ENCODE measurements at places on chromosomes 6 and 20.
A peak's percentile ranks its signal among the peaks of the same experiment; 100 is the strongest.

DNA sequence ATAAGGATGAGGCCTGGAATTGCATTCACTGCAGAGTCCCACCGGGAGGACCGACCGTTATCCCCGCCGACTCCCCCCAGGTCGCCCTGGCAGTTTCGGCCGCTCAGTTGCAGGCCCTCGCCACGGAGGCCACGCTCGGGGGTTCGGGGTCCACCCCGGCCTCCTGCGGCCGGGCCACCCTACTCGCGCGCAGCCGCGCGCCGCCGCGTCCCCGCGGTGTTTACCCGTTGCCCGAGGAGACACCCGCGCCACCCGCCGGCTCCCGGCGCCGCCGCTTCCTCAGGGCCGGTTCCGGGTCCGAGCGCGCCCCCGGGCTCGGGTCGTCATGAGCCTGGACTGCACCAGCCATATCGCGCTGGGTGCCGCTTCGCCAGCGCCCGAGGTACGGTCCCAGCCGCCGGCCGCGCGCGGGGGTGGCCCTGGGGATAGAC lies at the start of gene CCDC170:
TSS of gene CCDC170 (plus strand) at position 214 of the 431 bp plus-strand sequence. CDS start at position 326, 112 bp downstream.
- DNase-seq: peak; percentile 37

- no peak for DNase-seq
Observed at GRCh38 chr20:42567409-42567808, 622.3 kb downstream of the PTPRT start.

DNA sequence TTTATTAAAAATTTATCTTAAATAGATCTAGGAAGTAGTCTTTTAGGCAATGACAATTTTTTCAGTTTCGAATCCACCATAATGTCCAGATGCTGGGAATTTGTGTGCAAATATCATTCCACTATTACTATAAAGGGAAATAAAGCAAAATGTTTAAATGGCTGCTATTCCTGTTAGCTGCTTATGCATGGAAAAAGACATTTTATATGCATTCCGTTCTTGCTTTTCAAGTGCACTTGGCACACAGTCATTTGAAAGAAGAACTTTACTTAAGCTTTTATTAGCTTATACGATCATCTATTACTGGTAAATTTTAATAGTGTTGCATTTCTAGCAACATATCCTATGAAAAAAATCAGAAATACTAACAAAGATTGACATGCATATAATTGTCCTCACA lies 42.0 kb downstream of the PRL start:
- DNase-seq: no peak

GRCh38 chr20:45575931-45576330 lies 3.2 kb downstream of the WFDC8 start:
- no peak for DNase-seq

GRCh38 chr6:19731282-19731681 lies 105.9 kb upstream of the ID4 start:
- no peak for DNase-seq

GRCh38 chr20:62745279-62745951 lies 36.8 kb downstream of the NTSR1 start:
- no peak for DNase-seq

DNA sequence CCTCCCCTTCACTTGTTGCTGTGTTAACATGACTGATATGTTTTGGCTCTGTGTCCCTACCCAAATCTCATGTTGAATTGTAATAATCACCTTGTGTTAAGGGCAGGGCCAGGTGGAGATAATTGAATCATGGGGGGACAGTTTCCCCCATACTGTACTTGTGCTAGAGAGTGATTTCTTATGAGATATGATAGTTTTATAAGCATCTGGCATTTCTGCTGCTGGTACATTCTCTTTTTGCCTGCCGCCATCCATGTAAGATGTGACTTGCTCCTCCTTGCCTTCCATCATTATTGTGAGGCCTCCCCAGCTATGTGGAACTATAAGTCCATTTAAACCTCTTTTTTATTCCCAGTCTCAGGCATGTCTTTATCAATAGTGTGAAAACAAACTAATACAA lies 185.0 kb downstream of the TBX18 start:
- no peak for DNase-seq

DNA sequence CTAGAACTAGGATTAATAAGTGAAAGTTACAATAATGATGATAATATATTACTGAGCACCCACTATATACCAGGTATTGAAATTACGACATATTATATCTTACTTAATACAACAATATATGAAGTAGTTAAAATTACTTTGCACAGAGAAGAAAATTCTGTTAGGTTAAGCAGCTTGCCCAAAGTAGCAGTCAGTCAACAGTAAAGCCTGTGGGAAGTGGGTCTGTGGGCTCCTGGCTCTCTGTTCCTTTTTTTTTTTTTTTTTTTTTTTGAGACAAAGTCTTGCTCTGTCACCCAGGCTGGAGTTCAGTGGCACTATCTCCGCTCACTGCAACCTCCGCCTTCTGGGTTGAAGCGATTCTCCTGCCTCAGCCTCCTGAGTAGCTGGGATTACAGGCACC lies 4.8 kb upstream of the GTF2H4 start:
- DNase-seq: no peak

DNA sequence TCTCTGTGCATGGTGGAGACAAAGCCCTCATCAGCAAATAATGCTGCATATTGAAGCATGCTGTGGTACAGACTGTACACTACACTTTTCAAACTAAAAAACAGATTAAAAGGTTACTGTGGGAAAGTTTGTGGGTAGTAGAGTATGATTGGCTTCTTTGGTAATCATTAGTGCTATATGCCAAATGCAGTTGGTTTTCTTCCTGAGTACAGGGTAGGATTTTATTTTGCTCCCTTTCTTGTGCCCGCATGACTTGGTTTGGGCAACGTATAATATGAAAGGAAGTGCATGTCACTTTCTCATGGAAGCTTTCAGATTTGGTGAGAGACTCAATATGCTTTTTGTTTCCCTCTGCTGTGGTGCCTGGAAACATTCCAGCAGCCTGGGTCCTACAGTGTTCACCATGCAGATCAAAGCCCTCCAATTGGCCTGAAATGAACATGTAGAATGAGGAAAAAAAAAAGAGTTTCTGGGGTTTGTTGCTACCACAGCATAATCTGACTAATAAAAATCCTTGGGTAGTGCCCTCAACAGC lies 270.7 kb upstream of the ADGRB3 start:
- DNase-seq: no peak

DNA sequence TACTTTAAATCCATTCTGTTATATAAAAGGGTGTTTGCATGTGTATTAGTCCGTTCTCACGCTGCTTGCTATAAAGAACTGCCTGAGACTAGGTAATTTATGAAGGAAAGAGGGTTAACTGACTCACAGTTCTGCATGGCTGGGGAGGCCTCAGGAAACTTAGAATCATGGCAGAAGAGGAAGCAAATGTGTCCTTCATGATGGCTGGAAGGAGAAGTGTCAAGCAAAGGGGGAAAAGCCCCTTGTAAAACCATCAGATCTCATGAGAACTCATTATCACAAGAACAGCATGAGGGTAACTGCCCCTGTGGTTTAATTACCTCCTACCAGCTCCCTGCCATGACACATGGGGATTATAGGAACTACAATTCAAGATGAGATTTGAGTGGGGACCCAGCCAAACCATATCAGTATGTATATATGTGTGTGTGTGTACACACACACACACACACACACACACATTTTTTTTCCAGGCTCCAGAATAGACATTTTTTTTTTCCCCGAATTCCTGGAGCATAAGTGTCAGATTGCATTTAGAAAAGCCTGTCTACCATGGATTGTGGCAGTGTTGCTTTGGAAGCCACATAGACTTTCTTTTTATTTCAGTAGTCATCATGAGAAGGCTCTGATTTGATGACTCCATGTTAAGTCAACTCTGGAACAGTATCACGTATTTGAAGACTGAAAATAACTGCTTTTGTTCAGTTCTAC lies 31.5 kb downstream of the KDM1B start:
- no peak for DNase-seq

DNA sequence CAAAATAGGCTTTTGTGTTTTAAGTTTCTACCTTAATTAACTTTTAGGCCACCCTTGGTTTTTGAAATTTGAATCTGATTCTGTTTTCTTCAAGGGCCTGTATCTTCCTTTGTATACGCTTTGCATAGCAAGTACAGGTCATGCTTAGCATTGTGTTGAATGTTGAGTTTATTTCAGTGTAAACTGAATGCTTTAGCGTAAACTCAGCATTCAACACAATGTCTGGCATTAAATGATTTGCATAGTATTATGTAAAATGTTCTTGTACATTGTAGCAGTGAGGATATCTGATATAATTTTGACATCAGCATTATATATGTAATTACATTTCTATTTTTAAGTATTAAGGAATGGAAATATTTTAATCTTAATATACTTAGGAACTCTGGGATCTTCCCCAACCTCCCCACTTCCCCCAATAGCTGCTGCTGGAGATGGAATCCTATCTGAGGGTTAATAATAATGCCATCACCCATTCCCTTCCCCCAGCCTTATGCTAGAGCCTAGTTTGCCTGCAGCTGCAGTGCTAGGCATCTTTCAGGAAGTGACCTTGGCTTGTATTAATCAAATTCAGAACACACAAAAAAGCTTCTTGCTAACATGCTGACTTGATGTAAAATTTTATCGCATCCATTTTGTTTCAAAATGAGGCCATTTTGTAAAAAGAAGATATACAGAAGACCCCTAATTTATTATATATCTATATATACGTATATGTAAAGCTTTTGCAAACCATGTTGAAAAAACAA lies 73.1 kb downstream of the NCOA3 start:
- no peak for DNase-seq

DNA sequence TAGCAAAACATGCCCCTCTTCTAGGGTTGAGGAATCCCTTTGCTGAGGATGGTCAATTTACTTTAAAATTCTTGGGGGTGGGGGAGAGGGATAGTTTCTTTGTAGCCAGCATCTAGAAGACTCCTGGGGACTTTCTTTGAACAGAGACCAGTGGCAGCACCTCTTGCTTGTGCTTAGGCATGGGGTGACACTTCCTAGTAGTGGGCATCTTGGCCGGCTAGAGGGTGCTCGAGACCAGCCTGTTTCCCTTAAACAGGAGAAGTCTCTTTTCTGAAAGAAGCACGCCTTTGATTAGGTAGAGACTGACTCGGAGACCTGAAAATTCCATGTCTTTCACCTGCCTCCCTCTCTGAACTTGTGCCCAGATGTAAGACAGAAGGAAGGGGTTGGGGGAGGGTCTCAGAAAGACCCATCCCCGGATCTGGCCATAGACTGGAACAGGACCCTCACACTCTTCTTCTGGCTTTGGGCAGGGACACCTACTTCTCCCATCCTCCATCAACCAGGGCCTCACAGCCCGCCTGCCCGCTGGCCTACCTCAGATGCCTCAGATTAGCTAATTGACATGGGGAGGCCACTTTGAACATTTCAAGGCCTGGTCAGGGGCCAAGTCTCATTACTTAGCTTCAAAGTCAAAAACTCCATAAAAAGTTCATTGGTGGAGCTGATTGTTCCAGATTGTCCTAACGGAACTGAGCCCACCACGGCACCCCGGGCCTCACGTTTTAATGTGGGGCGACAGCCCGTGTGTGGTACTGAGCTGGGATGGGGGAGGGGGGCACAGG lies 172.2 kb downstream of the CDC5L start:
- DNase-seq: no peak

DNA sequence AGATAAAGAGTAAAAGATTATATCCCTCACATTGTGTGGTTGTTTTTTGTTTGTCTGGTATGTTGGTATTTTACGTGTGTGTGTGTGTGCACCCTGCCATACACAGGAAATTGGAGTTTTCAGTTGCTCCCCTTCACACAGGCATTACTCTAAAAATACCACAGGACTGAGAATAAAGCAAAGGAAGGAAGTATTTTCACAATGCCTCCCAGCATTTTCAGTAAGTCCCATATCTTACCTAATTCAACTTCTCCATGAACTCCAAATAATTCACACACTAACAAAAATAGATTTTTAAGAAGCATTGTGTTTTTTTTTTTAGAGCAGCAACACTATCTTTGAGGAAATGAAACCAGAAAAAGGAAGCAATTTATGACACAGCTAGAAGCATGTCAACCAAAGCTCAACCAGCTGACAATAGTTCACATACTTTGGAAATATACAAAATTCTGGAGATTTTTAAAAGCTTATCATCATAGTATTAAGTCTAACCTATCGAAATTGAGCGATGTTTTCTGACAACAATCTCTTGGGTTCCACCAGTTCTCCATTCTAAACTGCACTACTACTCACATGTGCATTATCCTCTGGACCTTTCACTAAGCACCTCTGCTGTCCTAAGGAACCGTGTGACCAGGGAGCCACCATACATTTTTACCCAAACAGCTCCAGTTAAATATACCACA lies 2.1 kb downstream of the UBE2J1 start:
- DNase-seq: no peak

DNA sequence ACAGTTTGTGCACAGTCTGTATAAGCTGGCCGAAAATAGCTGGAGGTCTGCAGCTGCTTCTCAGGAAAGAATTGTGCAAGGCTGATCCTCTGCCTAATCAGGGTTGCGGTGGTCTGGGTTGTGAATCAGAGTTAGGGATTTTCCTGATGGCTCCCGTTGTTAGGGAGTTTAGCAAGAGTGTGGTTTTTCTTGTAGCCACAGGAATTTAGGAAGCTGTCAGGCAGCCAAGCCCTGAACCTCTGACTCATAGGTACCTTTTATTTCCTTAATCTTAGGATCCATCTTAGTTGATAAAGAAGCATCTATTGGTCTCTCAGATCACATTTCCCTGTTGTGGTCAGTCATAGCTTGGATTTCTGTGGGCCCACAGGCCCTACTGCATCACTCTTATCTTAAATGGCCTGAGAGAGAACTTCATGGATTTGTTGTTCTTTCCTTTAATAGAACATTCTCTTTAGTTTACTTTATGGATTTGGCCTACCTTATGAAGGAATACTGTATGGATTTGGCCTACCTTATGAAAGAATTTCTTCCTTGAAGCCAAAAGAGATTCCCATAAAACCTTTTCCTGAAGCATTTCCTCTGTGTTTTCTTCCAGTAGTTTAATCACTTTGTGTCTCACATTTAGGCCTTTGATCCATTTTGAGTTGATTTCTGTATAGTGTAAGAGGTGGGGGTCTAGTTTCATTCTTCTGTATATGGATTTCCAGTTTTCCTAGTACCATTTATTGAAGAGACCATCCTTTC lies 10.3 kb downstream of the KIF25 start:
- DNase-seq: no peak

DNA sequence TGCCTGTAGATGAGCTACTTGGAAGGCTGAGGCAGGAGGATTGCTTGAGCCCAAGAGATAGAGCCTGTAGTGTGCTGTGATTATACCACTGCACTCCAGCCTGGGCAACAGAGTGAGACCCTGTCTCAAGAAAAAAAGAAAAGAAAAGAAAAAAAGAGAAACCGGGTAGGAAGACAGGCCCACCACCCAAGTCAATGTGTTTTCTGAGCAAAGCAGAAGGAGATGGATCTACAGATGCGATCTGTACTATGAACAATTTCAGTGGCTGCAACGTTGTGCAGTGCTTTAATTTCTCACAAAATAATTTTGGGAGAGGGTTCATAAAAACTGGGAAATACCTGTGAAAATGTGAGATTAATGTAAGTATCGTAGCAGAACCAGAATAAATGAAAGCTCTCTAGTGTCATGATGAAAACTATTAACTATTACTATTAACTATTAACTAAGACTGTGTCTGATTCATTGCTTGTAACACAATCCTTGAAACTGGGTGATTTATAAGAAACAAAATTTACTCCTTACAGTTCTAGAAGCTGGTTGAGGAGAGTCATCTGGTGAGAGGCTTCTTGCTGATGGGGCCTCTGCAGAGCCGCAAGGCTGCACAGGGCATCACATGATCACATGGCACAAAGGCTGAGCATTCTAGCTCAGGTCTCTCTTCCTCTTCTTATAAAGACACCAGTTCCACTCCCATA lies 233.1 kb upstream of the ZNF217 start:
- DNase-seq: no peak
